ENCODE measurements at places on chromosomes 2 and 18.

- no peak for DNase-seq
These were observed 19.9 kb upstream of the ZAP70 start for GRCh38 chr2:97693476-97693875.

- no peak for DNase-seq
These were observed 161.4 kb upstream of the GULP1 start for GRCh38 chr2:188130317-188130716.

GRCh38 chr18:79093986-79094385, 24.8 kb downstream of the ATP9B start:
- no peak for DNase-seq

DNA sequence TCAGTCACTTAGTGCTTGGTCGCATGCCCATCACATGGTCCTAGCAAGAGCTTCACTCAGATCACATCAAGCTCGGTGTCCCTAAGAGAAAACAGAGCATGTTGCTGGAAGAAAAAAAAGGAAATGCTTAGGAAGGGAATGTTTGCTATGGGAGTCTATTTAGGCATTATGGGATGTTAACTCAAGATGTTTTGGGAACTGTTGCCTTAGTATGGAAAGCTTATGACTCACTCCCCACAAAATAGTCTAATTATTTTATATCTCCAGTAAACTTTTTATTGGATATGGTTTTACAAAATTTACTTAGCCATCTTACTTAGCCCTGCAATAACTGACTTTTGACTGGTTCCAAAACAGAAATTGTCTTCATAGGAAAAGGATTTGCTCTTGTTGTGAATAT, 439.5 kb upstream of the ZEB2 start:
- DNase-seq = no peak

- no peak for DNase-seq
These were observed 116.5 kb upstream of the SPATS2L start for GRCh38 chr2:200189964-200190363.

GRCh38 chr2:201448701-201449100, 2.6 kb downstream of the TRAK2 start:
- DNase-seq = no peak

DNA sequence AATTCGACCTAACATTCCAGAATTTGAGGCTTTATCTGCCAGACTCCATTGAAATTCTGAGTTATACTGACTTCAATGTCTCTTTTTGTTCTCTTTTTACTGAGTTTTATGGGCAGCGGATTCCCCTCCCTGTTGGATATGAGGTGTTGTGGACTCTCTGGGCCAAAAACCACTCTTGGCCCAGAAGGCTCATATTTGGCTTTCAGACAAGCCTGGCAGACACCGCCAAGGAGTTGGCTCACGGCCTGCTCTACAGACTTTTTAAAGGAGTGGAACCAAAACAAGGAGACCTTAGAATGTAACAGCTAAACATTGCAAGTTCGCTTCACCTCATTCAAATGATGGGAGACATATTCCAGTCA, 206.4 kb upstream of the NCKAP5 start:
- no peak for DNase-seq

GRCh38 chr2:65300761-65301711, 73.4 kb downstream of the ACTR2 start:
- DNase-seq = no peak

- no peak for DNase-seq
These were observed at the start of gene CYP27A1 for GRCh38 chr2:218781691-218782527. CYP27A1 (plus strand) TSS chr2:218782147; CDS start chr2:218782183, 36 bp downstream.

- DNase-seq = no peak
These were observed 61.8 kb downstream of the EVA1A start for GRCh38 chr2:75498907-75499306.

DNA sequence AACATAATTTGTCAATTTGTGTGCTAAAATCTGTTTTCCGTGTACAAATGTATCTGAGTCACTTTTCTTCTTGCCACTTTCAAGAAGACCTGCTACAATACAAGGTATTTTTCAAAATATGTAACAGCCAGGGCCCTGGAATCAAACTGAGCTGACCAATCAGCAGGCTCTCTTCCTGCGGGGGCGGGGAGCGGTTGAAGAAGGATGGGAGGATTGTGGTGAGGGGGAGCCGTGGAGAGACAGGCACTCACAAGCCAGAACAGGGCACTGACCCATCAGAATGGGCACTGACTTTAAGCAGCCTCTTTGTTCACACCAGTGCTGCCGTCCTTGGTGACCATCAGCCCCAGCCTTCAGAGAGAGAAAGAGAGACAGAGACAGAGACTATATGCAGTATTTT, 40.6 kb upstream of the CCNYL1 start:
- DNase-seq = no peak

DNA sequence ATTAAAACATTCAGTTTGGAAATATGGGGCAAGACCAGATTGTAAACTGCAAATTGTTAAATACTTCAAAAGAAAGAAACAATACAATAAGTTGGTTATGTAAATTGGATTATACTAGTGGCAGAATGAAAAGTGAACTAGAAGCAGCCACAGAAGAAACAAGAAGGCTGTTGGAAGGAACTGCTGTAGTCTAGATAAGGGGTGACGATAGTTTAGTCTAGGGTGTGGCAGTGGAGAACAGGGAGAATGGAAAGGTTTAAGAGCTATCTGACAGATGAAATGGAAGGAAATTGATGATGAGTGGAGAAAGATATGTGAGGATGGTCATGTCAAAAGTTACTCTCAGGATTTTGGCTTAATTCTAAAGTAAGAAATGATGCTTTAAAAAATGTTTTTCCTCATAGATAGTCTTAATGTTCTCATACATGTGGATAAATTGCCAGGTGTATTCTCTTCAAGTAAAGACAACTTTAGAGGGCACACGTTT, 179.7 kb downstream of the GPD2 start:
- no peak for DNase-seq

DNA sequence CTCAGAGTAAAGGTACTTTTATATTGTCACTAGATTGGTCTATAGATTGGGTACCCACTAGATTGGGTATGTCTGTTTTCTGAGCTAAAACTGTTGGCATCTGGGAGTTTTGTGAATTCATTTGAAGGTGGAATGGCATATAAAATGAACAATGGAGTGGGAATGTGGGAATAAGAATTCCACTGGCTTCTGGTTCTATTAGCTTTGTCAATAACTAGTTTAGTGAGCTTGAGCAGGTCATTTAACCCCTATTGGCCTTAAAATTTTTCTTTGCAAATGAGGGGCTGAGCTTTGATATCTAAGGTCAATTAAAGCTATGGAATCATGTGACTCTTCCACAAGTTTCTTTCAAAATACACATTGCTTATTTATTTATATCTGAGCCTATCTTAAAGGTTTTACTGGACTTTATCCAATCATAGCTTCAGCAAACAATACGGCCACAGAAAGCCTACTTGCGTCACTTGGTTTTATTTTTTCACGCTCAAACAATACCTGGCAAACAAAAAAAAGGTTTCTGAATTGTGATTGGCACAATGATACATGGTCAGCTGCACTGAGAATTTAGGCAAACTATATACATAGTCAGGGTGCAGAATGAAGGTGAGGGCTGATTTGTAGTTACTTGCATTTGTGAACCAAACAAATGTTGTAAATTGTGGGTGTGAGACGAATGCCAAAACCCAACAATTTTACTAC, 28.8 kb upstream of the ITPRID2 start:
- DNase-seq = no peak

- DNase-seq = no peak
These were observed 47.5 kb upstream of the ACSL3 start for GRCh38 chr2:222813177-222813843.

DNA sequence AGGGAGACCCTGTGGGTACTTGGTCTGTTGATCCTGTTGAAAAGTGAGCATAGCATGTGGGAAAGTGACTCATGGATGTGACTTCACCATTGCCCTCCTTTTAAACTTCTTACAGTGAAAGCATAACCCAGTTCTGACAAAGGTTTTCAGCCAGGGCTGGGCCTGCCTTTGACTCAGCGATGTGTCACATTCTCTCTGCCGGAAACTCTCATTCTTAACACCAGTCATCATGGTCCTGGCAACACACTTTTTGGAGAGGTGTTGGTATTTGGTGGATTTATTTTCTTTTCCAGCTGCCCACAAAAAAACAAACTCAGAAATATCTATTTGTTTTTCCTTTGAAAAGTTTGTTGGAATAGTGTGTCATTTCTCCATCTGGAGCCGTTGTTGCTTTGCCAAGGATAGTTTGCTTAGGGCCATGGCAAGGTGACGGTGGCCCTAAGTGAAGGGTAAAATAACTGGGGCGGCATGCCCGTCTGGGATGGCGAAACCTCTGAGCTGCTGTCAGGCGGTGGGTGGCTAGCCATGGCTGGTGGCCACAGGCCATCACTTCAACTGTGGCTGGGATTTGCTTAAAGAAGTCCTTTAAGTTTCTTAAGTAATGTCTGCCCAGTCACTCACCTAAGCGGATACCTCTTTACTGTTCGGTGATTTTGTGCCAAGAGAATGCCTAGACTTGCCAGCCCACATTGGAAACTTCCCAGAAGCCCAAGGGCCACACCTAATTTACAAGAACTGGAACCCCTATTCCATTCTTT, 123.3 kb downstream of the LTBP1 start:
- no peak for DNase-seq

DNA sequence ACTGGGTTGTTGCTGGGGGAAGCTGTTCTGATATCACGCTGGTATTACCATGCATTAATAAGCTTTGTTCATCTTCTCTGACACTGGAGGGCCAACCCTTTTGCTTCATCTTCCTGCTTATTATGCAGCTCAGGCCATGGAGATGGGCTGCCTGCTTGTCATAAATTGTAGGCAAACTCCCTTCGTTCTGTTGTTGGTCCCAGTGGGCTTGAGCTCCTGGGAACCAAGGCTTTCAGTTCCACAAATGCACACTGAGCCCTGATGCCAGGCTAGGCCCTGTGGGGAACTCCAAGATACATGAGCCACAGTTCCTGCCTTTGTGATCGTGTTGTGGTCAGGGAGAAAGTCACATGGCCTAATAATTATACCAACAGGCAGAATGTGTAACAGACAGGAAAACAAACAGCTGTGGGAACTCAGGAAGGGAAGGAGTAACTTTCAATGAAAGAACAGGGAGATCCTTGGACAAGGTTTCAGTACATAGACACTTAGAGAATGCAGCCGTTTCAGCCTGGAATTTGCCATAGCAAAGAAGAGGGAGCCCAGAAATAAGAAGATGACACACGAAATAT, 49.0 kb upstream of the BCL2L11 start:
- no peak for DNase-seq

GRCh38 chr2:69619725-69620124, 23.8 kb downstream of the AAK1 start:
- DNase-seq = no peak

GRCh38 chr18:23871410-23871809, 143.1 kb upstream of the TTC39C start:
- peak; percentile 81 for DNase-seq

- DNase-seq = no peak
These were observed 10.6 kb upstream of the GALNT5 start for GRCh38 chr2:157246765-157247407.

DNA sequence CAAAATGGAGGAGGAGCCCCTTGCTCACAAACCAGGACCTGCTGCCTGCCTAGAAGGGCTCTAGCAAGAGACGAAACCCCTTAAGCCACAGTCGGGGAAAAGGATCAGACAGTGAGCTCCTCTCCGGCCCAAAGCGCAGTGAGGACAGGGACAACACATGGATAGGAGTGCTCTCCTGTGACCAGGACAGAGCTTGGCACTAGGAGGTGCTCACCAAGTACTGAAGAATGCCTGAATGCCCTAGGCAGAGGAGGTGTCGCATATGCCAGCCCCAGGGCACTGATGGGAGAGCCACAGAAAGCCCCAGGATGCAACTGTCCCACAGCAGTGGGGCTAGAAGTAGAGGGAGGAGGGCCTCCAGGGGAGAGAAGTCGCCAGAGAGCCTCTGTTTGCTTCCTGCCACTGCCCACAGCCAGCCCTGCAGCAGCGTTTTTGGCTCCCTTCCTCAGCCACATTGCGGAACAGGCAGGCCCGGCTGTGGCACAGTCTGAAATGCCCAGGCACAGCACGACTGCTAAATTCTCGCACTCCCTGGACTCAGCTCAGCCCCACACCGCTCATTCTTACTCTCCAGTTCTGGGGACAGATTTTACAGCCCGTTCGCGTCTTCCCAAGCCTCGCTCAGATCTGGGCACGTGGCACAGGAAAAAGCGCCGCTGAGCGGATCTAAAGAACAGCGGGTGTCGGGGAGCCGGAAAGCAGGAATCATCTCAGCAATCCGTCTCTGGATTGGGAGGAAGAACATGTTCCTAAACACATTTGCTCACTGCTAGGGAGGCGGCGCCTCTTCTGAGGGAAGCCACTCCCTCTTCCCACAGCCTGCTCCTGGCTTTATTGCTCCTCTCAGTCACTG, 98.7 kb upstream of the POU3F3 start:
- DNase-seq = no peak

DNA sequence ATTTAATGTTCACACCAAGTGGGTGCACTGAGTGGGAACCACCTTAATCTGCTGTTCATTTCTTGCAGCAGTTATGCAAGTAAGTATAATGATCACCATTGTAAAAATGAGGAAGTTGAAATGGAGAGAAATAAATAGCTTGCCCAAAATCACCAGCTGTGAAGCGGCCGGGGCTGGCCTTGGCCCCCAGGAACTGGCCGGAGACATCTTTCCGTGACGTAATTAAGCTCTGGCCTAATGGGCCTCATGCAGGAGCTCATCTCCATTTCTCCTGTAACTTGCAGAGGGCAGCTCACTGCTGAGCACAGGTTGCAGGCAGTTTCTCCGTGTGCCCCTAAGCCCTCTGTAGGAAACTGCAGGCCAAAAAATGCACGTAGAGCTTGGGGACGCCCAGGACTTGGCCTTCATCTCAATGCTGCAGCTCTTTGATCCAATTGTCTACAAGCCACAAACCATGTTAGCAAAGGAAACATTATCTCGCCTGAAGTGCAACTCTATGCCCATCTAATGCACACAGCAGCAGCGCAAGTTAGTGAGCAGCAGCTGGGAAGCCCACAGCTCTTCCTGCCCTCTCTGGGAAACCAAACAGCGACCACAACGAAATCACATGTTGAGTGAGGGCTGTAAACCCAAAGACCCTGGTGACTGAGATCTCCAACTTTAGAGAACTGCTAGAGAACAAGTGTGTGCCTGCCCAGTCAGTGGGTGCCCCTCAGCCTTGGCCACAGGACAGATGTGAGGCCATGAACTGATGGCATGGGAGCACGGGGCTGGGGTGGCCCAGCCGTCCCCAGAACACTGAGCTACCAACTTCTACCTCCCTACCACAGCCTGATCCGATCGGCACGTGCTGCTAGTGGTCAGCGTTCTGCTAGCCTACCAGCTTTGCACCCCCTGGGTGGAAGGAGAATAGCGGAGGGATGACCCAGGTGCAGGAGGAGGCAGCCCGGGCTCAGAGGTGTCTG, 28.8 kb downstream of the APCDD1 start:
- no peak for DNase-seq

DNA sequence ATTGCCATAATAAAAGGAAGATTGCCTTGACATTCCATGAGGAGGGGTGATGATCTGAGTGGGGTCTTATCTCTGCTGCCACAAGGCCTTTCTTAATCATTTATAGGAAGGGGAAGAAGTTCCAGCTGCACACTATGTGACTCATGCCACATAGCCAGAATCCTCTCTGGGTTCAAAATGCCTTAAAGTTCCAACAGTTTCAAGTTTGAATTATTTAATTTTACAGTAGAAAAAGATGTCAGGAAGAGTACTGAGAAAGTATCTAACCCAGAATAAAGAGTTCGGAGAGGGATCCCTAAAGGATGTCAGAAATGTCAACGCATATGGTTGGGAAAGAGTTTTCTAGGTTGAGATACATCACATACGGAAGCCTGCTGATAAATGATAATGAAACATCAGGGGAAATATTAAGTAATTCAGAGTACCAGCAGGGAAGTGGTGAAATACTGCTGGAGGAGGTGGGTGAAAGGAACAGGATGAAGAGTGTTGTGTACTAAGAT, 999.9 kb downstream of the TSN start:
- DNase-seq = no peak

Data from D341Med (cell line).